ENCODE measurements at places on chromosomes 3 and 15.

DNA sequence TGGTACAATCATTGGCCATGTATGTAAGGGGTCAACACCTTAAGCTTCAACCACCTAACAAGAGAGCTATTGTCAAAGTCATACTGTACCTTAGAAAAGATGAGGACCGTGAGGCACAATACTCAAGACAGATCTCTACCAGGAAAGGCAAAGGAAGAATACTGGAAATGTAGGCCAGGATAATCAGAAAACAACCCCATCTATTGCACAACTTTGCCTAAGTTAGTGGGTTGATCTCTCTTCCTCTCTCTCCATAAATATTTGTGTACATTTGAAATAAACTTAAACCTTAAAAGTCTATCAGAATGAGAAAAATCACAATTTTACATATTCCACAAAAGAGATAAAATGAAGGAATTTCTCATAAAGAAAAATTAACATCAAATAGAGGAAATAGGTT, 556.9 kb downstream of the MECOM start:
- no peak for DNase-seq

- no peak for DNase-seq
These were observed 13.5 kb downstream of the SNX33 start for GRCh38 chr15:75661100-75661755.

DNA sequence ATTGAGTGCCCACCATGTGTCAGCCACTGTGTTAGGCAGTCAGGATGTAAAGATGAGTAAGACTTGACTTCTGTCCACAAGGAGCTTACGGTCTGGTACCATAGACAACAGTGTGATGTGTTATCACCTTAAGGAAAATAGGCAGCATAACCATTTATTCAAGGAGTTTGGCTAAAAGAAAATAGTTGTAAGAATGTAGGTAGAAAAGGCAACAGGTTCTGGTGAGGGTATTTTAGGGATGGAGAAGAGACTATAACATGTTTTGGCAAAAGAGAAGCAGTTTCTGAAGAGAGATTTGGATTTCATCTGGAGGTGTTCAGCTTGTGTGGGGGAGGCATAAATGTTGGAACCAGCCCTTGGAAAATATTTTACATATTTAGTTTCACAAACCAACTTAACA, 121.9 kb downstream of the HCN4 start:
- DNase-seq = no peak

GRCh38 chr15:85276508-85276907, 103.9 kb upstream of the AKAP13 start:
- no peak for DNase-seq

DNA sequence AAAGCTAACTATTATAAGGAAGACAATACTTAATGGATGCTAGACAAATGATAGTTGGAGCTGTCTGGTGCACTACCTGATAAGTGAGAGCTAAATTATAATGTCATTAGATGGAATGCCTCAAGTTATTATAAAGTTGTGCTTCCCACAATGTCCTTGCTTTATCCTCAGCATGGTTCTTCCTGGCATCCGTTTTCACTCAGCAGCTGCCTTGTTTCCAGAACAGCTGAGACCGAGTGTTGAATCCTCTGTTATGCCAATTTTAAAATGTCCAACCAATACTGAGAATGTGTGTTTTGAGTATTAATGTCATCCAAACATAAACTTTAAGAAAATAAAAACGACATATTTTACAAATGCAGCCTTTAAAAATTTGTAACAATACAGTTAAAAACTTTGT, 286.7 kb upstream of the SOX2 start:
- DNase-seq = no peak

DNA sequence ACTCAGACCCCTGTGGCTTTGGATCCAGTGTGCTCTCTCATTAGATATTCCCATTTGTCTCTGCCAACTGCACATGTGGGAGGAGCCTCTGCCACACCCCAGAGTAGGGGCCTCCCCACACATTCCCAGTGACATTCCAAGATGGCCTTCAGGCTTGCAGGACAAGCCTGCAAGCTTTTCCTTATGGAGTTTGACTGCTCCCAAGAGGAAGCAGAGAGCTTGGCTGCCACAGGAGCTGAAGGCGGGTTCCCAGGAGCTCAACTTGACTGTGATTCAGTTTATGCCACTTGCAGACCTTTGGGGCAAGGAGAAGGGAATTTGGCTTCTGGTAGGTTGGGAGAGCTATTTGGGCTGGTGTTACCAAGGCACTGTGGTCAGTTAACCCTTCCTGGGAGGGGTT, 22.5 kb upstream of the EPHB1 start:
- DNase-seq = no peak

- no peak for DNase-seq
These were observed 313.0 kb upstream of the COL8A1 start for GRCh38 chr3:99325402-99325801.

GRCh38 chr3:182305881-182306665, 487.2 kb upstream of the ATP11B start:
- DNase-seq = no peak

GRCh38 chr3:120661106-120661905, 20.7 kb downstream of the HGD start:
- DNase-seq = no peak
